ENCODE measurements at places on chromosomes 2 and 18.

- peak; percentile 46 for DNase-seq
These were observed 184.7 kb downstream of the MREG start for GRCh38 chr2:215828528-215829184.

GRCh38 chr18:35267161-35267651 is 22.8 kb downstream of the ZSCAN30 start:
- no peak for DNase-seq

DNA sequence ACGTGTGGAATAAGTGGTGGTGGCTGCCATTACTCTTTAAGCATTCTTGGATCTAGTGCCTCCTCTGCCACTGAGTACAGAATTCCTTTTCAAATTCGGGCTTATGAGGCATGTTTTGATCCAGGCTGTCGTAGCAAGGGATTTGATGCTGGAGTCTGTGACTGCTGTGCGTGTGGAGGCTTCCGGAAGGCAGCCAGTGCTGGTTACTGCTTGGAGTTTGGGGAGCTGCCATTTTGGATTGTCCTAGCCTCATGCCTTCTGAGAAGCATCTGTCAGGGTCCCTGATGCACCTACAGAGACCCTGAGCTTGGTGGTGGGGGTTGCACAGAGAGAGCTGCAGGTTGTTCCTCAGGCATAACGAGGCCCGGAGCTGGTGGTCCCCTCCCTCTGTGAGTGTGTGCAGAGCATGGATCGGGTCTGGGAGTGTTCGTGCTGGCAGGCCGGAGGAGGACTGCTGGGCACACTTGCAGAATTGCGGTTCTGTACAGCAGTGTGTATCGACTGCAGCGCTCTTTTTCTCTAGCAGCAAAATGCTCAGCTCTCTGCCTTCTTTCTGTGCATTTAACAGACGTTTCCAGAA is 7.7 kb downstream of the HPCAL1 start:
- DNase-seq = no peak

GRCh38 chr18:24048261-24048660 is 33.7 kb downstream of the TTC39C start:
- DNase-seq = no peak

- no peak for DNase-seq
These were observed 468.7 kb upstream of the CDH7 start for GRCh38 chr18:65282096-65282495.

DNA sequence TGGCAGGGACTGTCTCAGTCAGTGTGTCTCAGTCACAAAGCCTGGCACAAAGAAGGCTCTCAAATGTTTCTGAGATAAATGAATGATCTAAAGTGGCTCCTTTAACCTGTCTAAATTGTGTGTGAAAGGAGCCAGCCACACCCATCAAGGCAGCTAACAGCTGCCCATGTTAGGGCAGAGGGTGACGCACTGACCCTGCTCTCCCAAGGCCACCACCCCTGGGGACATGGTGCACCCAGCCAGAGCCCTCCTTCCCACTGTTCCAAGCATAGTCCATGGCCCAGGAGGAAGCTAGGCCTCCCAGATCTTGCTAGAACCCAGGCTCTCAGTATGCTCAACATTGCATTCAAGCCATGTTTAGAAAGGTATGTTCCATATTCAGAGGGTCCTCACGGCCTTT is 100.3 kb downstream of the KLHL29 start:
- DNase-seq = no peak

DNA sequence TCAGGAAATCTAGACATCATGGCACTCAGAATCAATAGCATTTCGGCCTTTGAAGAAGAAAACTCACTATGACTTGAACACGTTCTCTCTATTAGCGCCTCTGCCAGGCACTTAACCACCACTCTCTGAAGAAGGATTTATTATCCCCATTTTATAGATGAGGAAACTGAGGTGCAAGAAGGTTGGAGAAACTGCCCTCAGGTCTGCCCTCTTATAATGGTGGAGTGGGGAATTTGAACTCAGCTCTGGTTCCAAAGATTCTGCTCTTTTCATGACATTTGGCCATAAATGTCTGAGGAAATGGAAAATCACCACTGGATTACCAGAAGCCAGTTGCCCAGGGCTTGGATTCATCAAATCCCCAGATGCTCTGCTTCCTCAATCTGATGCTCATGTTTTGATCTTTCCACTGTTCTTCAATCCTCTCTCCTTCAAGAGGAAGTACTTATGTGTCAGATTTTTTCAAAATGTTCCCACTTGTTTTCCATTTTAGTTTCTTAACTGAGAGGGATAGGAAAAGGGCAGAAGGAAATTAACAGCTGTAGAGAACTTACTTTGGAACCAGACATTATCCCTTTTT is 68.1 kb downstream of the ANTXR1 start:
- DNase-seq = no peak

DNA sequence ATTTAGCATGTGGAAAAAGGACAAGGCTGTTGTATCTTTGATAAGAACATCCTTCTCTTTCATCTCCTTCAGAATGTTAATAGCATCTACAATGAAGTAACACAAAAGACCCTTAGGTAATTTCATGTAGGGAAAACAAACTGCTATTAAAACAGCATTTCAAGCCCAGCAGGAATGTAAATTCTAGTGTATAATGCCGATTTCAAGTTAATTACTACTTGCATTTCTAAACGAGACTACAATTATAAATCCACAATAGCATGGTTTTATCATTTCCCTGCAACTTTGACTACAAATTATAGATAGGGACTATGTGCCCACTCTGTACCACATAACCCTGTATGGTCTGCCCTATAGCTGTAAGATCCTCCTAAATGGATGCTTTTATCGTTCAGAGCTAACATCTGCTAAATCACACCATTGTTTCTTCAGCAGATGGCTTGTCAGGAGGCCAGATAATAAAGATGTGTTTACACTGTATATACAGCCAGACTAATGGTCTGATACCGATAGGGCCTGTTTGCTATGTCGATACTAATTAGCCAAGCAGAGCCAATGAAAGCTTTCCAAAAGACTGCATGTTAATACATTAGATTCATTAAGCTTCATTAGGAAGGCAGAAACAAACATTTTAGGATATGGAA is 51.9 kb downstream of the LRPPRC start:
- no peak for DNase-seq

GRCh38 chr2:128271597-128271910 is 47.1 kb downstream of the HS6ST1 start:
- no peak for DNase-seq

DNA sequence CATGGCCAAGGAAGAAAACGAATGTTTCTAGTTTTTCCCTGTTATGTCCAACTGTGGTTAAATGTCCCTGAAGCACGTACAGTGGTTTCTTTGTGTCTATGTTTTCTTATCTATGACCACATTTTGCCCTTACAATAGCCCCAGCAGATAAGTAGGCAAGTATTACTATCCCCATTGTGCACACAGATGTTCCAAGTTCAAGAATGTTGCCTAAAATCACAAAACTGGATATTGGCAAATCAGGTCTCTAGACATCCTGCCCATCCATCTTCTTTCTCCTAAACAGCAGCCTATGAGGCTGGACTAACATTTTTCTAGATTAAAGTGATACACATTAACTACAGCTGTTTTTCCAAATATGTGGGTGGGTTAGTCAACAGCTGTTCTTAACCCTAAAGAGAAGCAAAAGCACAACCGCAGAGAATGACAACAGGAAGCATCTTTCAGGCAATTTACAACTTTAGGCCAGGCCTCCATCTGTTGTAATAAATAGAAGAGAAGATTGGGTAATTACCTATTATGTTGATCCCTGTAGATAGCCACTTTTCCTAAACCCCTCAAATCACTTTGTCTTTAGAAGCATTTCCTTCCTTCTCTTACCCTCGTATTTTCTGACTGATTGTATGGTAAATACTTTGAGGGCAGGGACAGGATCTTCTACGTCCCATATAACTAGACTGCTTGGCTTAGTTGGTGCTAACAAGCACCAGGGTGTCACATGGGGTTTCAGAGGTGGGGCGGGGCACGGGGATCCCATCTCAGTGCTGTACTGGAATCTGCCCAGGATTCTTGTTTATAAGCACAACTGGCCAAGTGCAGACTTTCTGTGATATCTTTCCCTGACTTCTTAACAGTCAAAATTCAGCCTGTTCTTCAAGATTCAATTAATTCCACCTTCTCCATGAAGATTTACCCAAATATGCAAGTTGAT is 132.1 kb upstream of the SETBP1 start:
- DNase-seq = no peak

DNA sequence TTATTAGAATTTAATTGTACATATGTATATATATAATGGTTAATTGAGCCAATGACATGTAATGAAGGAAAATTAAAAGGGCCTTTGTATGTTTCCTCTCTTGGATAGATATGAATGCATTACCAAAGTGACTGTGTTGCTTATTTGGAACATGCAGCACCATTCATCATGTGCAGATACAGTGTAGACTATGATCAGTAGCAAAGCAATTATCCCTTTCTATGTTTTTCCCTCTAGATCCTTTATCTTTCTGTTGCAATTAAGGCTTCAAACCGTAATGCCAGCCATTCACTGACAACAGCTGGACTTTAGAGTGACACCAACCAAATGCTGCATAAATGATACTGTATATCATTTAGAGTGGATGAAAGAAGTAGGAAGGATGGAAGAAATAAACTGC is 565.2 kb downstream of the NRXN1 start:
- DNase-seq = no peak

DNA sequence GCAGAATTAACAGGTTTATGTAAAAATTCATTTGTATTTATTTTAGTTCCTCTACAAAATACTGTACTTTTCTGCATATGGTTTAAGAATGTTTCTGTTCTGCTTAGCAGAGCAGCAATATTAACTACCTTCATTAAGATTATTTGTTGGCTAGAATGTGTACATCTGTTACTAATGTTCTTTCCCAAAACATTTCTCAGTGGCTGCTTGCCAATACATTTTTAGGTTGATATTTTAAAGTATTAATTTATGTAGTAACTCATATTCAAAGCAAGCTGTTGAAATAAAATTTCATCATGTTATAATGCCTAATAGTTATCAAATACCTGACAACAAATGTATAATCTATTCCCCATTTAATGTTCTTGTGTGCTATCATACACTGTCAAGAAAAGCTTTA is 40.3 kb downstream of the PRKD3 start:
- DNase-seq = no peak

- no peak for DNase-seq
These were observed 34.5 kb upstream of the DSEL start for GRCh38 chr18:67550872-67551520.

- DNase-seq = no peak
These were observed 344.5 kb upstream of the ID2 start for GRCh38 chr2:8337321-8337720.

DNA sequence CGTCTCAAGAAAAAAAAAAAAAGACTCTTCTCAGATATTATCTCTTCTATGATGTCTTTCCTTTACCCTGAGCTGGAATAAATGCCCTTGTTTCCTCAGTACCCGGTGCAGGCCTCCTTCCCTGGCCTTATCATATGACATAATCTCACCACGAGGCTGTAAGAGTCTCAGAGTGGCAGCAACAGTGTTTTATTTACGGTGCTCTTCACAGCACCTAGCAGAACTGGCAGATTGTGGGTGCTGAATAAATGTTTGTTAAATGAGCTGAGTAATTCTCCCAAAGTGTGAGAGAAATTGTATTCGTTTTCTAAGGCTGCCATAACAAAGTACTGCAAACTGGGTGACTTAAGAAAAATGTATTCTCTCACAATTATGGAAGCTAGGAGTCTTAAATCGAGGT is 82.8 kb upstream of the CD28 start:
- DNase-seq = no peak

GRCh38 chr18:766550-766860 is 45.5 kb downstream of the YES1 start:
- DNase-seq = no peak

DNA sequence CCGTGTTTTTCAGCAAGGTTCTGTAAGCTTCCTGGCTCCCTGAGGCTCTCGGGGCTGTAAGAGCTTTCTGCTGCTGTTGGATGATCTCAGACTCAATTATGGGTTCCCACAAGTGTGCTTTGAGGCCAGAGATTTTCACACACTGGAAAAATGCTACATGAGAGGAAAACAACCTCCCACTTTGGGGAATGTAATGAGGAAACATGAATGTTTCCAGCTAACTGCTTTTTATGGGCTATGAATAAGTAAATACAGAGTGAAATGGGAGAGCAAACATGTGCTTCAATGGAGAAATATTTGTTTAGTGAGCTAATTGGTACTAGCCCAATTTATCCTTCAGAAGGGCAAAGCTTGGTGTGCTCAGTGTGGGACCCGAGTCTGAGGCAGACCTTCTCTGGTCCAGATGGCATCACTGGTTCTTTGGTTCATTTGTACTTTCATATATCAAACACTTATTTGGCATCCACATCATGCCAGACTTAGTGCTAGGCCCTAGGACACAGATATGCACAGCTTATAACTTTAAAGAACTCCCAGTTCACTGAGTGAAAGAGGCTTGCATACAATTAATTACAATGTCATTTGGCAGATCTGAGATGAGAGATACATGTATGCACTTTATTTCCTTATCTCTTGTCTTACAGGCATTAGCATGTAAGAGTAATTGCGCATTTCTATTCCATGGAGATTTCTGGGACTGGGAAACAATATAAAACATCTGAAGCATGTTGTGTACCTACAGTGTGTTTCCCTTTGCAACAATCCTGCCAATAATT is 248.8 kb downstream of the RDH14 start:
- no peak for DNase-seq

GRCh38 chr18:76764291-76764901 is 58.0 kb upstream of the ZNF236 start:
- DNase-seq = no peak

DNA sequence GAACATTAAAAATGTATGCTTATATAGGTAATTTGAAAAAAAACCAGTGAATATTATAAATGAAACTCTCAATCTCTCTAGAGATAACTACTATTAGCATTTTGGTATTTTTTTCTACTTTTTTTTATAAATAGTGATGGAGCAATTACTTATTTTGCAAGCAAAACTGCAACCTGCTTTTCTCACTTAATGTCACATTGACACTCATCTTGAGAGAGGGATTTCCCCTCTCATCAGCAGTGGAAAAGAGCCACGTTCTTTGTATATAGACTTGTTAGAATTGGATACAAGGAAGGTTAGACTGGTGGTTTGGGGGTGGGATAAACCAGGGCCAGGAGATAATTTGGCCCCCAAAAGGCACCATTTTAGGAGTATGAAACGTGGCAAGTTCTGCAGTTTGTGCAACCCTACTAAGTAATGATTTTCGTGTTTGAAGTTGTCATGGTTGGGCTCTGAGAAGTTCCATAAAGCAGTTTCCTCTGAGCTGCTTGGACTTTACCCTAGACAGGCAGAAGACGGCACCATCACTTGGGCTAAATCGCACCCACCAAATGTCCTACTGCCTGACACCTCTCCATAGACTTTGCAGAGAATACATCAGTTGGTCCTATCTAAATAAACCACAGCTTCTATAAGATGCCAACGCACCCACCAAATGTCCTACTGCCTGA is 194.0 kb downstream of the ACTR3 start:
- DNase-seq = no peak

DNA sequence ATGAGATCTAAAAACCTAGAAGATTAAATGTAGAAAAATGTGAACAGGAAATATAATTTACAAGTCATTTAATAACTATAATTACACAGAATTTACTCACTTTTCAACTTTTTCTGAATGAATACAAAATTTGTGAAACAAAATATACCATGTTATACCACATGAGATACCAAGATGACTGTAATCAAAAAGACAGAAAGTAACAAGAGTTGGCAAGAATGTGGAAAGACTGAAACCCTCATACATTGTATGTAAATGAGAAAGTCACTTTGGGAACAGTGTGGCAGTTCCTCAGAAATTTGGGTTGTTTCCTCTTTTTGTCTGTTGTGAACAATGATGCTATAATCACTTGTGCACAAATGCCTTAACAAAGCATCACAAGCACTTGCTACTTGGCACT is 145.4 kb upstream of the ZNF804A start:
- no peak for DNase-seq

GRCh38 chr2:182068811-182069210 is 83.2 kb downstream of the PPP1R1C start:
- no peak for DNase-seq
